ENCODE measurements at places on chromosomes 12 and 14.

DNA sequence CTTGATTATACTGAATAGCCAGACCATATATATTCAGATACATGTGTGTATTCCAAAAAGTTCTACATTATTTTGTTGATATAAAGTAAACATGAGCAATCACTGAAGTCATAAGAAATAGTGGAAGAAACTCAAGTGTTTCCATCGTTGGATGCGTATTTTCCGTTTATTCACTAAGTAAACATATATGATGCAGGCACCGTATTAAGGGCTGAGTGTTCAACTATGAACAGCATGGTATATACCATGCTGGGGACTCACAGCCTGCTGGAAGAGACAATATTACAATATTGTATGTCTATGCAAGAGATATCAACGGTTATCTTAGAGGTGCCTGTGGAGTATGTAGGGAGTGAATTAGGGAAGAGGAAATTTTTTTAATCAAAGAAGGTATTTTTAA lies 1.2 kb downstream of the PYROXD1 start:
- DNase-seq, result no peak

GRCh38 chr14:79468486-79468885 lies 742.8 kb downstream of the DIO2 start:
- no peak for DNase-seq

- no peak for DNase-seq
These were observed 5.8 kb upstream of the LTA4H start for GRCh38 chr12:96041181-96041580.

DNA sequence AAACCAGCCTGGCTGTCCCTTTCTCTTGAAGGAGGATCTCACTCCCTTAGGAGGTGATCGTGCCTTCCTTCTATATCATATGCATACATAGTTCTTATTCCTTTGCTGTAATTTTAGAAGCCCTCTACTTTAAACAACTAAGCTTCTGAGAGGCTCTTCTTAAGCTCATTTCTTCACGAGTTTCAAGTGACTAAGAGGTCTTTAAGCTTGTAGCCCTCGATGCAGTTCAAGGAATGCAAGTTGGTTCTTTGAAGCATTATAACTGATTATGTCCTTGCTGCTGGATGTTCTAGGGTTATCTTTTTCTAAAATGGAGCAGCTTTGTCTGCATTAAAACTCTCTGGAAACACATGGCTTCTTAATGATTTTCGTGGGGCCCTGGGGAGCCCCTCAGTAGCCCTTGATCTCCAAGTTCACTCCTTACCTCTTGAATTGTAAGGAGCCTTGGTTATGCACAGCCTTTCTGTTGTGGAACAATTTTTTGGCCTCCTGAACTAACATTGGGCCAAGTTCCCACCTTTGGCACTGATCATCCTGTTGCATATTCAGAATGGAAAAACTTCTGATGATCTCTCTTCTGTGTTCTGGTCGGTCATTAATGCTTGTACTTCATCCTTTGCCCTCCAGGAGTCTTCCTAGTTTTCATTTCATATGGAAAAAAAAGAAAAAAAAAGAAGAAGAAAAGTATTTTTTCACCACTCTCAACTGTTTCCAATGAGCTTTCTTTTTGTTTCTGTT lies 12.6 kb downstream of the RASSF8 start:
- no peak for DNase-seq

- DNase-seq, result no peak
These were observed 192.2 kb upstream of the ARHGAP5 start for GRCh38 chr14:31884776-31885379.

DNA sequence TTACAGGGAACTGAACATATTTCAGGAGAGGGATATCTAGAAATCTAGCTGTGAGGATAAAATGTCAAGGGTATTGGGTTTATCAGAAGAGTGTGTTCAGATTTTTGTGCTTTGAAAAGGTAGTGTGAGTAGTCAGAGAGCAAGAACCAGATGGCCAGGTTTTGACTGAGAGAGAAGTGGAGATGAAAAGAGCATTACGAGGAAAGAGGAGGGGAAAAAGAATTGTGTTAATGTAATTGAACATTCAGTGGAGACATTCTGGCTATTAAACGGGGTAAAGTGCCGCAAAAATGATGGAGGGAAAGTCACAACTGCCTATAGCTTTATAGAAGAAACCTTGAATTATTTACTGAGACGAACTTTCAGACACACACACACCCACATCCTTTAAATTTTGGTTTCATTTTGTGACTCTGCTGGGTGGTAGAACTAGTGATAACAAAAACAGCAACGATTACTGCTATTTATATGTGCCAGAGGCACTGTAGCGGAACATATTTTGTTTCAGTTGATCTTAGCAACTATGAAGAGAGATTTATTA lies 213.6 kb downstream of the ERC1 start:
- DNase-seq, result no peak

DNA sequence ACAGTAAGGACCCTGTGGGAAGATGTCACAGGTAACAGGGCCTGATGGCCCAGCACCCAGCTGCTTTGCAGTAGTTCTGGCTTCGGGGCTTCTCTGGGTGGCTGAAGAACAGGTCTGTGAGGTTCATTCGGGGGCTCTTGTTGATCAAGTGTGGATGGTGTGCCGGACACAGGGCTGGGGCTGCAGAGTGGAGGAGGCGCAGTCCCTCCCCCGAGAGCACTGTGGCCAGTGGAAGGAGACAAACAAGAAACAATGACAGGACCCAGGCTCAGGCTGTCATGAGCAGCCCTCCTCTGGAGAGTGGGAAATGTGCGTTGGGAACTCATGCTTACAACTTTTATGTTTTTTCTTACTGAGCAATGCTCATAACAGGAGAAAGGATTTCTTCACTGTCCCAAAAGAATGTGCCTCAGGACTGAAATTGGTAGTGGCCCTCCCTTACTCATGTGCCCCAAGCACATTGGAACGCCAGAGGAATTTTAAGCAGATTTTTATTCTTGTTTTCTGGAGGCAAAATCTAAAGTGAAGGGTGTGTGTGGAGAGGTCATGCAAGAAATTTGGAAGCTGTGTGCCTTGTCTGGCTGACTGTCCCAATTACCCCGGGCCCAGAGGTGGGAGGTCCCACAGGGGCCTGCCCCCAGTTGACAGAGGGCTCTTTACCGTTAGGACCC lies 233.8 kb downstream of the CACNA1C start:
- no peak for DNase-seq

DNA sequence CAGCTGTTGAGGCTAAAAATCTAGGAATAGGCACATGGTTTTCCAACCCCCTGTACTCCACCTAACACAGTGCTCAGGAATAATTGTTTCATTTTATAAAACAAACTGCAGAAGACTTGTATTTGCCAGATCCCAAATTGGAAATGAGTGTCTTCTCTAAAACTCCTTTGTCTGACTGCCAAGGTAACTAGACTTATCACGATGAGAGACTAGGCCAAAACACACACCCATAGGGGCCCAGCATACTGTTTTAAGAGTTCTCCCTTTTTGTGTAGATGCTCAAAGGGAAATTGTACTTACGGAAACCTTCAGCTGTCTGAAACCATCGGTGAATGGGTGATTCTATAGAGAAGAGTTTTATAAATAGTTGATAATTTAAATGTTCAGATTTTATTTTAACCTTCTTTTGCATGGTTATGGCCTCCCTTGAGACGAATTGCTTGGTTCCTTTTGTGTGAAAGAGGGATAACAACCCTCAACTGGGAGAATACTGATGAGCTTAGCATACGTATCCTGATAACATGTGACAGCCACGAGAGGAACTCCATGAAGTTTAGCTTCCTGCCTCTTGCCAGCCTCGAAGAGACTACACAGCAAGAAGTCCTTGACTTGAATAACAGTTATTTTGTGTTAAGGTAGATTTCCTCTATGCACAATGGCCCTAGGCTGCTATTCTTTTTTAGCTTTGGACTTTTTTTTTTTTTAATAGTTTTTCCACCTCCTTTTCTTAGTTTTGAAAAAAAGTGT lies 103.3 kb downstream of the PELI2 start:
- DNase-seq, result no peak

DNA sequence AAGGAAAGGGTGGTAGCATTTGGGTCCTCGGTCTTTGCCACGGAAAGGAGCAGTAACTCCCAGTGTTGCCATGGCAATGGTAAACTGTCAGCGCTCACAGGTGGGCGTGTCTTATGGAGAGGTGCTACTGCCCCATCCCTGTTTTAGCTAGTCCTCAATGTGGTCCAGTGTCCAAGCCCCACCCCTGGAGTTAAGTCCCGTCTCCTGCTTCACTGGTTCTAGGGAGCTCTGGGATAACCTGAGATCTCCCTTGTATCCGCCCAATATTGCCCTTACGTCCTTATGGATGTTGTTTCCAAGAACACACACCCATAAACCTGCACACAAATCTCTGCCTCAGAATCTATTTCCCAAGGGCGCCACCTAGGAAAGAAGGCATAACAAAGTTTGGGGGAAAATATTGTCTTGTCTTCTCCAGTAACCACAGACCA lies 64.2 kb downstream of the SPRING1 start:
- DNase-seq, result peak; percentile 20

- peak; percentile 93 for DNase-seq
These were observed 202.6 kb downstream of the FOXN3 start for GRCh38 chr14:89214221-89214965.

- DNase-seq, result no peak
These were observed 11.4 kb downstream of the DLGAP5 start for GRCh38 chr14:55180006-55180405.

DNA sequence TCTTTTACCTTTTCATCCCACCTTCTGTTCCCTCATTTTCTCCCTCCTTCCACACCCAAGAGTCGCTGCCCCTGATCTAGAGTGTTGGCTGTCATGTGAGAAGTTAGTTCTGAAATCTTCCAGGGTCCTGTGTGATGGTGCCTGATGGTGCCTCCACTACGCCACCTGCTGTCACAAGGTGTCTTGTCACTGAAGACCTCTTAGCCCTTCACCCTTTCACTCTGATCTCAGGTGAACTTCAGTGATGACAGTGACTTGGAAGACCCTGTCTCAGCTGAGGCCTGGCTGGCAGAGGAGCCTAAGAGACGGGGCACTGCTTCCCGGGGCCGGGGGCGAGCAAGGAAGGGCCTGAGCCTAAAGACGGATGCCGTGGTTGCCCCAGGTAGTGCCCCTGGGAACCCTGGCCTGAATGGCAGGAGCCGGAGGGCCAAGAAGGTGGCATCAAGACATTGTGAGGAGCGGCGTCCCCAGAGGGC lies 7.6 kb upstream of the PFDN5 start:
- DNase-seq, result no peak

DNA sequence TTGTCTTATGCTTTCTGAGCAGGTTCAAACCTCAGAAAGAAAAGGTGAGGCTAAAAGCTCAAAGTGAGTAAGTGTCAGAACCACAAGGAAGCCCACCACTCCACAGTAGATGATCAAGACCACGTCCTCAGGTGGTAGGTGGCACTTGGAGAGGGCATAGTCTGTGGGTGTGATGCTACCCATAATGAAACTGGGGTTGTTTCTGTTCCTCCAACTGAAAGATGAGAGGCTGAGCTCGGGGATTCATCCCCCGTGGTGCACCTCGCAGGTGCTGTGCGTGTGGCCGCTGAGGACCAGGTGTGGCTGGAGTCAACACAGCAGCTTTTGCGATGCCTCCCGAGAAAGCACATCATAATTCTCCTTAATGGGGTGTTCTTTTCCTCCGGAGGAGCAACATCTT lies 285.7 kb downstream of the TTC8 start:
- no peak for DNase-seq

- DNase-seq, result no peak
These were observed 12.6 kb downstream of the CFL2 start for GRCh38 chr14:34701808-34702207.

- DNase-seq, result no peak
These were observed 22.9 kb upstream of the CACNA1C start for GRCh38 chr12:2029851-2030250.

GRCh38 chr14:81172881-81173280 lies 47.9 kb downstream of the GTF2A1 start:
- DNase-seq, result no peak

DNA sequence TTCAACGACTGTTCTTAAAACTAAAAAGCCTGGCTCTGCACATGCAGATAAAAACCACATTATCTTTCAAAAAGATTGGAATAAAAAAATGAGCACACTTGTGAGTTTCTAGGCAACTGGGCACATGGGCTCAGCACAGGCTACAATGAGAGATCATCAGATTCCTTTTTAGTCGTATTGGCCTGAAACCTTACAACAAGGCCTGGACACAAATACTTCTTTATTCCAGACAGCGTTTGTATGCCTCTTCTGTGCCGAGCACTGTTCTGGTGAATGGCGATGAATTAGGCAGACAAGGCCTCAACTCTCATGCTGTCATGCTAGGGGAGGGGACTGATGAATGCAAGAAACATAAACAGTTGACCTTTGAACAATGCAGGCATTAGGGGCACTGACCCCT lies 463.0 kb downstream of the AACS start:
- no peak for DNase-seq

DNA sequence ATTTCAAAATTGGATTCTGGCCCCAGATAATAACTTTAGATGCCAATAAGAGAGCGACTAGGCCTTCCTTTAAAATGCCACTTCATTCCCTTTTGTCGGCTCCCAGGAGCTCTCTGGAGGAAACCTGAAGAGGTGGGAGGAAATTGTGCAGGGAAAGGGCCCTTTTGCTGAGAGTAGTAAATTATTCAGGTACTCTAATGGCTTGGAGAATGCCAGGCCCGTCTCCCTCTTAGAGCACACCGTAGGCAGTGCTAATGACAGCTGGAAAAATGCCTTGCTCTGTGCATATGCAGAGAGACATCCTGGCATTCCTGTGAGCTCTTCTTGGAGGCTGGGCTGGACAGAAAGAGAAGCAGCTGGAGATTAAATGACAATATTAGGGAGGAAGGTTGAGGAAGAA lies 115.0 kb upstream of the RPH3A start:
- DNase-seq, result no peak
